CD4-positive, alpha-beta memory T cell (primary cell): ENCODE measurements at places on chromosomes 3 and 15. TPM values are rescaled to one million over a fixed set of nuclear protein-coding genes. Genes with fewer than 3 reads are reported as not detected.

DNA sequence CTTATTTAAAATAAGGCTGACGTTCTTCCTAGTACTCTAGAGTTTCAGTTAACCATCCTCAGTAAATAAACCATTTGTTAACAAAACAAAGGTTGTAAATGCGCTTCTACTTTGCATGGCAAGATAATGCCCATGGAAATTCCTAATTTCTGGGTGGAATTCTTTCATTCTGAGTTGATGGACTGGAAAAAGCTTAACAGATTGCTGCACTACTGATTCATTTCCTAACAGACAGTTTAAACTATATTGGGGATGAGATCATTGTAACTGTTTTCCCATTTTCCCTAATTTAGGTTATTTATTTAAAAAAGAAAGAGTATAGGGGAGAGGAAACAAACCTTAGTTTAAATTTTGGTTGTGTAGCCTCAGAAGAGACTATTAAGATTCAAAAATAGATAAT is 342.2 kb downstream of the NLGN1 start:
- DNase-seq = no peak

CFAP20DC gene
- total RNA-seq = 0.44 TPM

DNA sequence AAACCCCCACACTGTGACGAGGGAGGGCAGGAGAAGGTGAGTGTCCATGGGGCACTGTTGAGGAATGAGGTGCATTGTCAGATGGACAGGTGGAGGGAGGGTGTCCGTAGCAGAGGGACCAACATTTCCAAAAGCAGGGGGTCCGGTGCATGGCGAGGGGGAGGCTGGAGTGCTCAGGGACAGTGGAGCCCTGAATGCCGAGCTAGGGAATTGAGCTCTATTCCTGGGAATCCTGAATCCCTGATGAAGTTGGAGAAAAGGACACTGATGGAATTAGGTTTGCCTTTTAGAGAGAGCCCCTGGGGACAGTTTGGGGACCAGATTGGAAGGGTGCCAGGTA is 7.9 kb upstream of the ANPEP start:
- DNase-seq = no peak

- DNase-seq = no peak
Measured at GRCh38 chr3:171309906-171310359, 150.3 kb downstream of the TNIK start.
